Esophagus squamous epithelium (tissue), 5 donors: ENCODE measurements at places on chromosomes 12 and 14.

DNA sequence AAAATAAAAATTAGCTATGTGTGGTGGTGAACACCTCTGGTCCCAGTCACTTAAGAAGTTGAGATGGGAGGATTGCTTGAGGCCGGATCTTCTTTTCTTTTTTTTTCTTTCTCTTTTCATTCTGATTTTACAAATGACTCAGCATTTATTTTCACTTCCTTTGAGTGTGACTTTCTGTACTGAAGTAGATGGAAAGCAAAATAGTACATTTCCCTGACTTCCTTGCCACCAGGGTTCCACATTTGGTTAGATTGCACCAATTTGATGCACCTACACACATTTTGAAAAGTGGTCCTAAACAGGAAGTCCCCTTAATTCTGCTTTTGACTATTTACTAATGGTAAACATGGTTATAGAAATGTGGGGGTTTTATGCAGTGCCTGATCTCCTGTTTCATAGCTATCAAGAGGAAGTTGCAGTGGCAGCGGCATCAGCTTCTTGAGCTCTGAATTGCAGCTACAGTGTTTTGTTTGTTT, 13.0 kb upstream of the LEMD3 start:
- no peak for DNase-seq

GRCh38 chr14:90427848-90428426, 31.1 kb downstream of the CALM1 start:
- no peak for DNase-seq

DNA sequence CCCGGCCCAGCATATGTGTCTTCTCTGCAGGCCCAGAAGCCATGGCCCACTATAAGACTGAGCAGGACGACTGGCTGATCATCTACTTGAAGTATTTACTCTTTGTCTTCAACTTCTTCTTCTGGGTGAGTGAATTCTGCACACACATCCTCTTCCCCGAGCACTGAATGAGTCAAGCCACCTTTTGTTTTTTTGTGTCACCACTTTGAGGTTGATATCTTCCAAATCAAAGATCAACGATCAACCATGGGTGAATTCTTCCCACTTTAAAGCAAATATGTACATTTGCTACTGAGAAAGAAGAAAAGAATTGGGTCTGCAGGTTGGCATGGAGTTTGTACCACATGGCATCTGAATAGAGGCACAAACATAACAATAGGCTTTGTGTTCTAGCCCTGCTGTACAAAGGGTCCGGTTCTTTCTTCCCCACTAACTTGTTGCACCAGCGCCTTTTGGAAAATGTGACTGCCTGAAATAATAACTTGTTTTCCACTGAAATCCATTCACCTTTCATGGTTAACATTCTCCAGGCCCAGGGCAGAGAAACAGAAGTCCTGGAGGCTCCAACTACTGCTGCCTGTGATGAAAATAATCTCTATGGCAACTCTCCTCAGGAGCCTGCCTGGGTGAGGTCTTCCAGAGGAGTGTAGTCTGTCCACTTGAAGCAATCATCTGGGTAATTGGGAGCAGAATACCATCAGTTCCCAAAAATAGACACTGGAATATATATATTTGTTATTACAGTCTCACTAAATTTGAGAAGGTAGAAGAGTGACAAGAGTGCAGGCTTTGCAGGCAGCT, 27.6 kb downstream of the TSPAN11 start:
- no peak for DNase-seq

GRCh38 chr14:36591482-36591881, 9.1 kb upstream of the NKX2-8 start:
- DNase-seq = no peak

DNA sequence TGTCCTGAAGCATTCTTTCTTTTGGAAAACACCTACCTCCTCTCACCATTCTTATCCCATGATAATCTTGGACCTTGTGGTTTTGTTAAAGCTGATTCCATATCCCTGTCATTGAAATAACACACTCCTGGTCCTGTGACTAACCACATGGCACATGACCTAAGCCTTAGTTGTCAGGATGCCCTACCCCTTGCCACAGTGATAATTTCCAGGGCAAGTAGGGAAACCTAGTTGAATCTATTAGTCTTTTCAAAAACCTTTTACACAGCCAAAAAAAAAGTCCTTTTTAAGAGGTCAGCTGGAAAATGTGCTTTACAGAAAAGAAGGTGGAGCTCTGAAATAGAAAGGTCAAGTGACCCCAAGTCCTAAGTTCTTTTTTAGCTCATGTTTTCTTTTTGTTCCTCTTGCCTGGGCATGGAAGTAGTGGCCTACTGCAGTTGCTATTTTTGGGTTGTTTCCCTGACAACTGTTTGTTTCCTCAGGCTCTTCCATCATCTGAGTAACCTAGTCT, 608.4 kb downstream of the LRFN5 start:
- DNase-seq = no peak

DNA sequence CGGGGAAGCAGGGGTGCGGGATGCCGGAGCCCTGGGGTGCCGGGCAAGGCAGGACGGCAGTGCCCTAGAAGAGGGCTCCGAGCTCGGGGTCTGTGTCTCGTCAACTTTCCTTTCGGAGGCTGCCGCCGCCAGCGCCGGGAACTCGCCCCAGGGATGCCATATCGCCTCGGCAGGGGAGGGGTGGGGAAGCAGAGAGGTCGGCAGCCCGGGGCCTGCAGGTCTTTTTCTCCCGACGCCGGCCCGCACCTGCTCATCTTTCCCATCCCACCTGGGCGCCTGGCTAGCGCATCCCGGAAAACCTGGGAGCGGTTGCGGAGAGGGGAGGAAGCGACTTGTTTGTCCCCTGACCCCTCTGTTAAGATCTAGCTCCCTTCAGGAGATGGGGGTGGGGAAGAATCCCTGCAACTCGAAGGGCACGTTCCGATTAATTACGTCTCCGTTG, 547 bp downstream of the CNTN1 start:
- DNase-seq = no peak

GRCh38 chr12:116726694-116727093, 11.2 kb downstream of the SPRING1 start:
- DNase-seq = no peak

- no peak for DNase-seq
These were observed 5.7 kb upstream of the DNAAF2 start for GRCh38 chr14:49640540-49641417.

DNA sequence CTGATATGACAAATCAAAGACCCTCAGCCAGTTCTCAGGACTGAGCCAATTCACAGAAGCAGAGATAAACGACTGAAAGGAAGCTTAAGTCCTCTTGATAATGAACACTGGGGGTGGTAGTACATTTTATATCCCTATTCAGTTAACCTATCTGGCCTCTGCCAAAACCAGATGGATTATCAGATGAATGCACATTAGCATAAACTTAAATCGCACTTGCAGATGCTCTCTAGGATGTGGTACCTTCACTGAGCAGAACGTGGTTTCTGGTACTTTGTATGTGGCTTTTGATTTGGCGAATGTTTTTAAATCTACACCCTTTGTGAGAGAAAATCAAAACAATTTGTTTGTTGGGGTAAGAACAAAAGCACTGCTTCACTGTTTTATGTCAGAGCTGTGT, 21.1 kb upstream of the TAS2R14 start:
- DNase-seq = no peak

- no peak for DNase-seq
These were observed 49.2 kb upstream of the ANP32D start for GRCh38 chr12:48423171-48423570.

GRCh38 chr14:24348186-24348585, 8.4 kb upstream of the RIPK3 start:
- no peak for DNase-seq

- DNase-seq = no peak
These were observed 57.5 kb downstream of the TSPAN9 start for GRCh38 chr12:3134526-3135135.

- no peak for DNase-seq
These were observed 94.1 kb downstream of the PAX9 start for GRCh38 chr14:36755756-36756155.

GRCh38 chr12:73841963-73842362, 695.7 kb upstream of the ATXN7L3B start:
- no peak for DNase-seq

DNA sequence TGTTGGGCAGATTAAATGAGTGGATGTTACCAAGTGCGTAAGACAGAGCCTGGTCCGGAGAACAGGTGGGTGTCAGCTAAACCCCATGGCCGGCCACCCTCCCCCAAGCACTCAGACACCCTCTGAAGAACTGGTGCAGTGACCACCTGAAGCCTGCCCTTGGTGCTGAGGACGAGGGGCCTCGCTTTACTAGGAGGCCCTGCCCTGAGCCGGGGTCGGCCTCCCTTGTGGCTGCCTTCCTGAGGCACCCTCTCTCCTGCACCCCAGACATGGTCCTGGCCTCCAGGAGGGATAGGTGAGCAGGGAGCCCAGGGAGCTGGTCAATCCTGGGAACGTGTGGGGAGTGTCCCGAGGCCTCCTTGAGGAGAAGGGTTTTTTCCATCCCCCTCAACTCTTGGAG, 4.9 kb upstream of the KIF26A start:
- DNase-seq = no peak
